ENCODE measurements at places on chromosomes 13 and 19.

- no peak for DNase-seq
These were observed 500 bp upstream of the JUNB start for GRCh38 chr19:12790628-12791344.

GRCh38 chr13:108155185-108156106 lies 59.9 kb downstream of the LIG4 start:
- DNase-seq = peak; percentile 74

DNA sequence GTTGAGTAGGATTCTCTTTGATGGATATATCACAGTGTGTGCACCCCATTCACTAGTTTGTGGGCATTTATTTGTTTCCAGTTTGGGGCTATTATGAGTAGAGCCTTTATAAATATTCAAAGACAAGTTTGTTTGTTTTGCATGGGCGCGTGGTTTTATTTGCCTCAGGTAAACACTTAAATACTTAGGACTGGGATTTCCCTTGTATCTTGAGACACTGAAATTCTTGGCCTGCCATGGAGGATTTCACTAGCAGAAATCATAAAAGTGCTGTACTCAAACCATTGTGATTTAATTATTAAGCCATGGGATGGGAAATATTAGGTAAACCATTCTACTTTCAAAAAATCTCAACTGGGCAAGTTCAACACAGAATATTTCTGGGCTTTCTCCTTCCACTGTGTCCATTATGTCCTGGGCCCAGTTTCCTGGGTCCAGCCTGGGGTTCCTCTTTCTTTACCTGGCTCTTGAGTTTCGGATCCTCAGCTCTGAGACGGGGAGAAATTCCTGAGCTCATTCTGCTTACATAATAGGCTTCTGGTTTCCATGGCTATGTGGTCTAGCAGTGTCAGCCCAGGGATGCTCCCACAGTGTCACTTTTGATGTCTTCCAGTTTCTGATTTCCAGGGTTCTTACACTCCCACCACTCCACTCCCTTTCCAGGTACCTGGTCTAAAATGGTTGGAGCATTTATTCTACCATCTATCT lies 14.4 kb downstream of the MYO16 start:
- no peak for DNase-seq

GRCh38 chr13:78160793-78161192 lies 242.2 kb upstream of the EDNRB start:
- DNase-seq = no peak

DNA sequence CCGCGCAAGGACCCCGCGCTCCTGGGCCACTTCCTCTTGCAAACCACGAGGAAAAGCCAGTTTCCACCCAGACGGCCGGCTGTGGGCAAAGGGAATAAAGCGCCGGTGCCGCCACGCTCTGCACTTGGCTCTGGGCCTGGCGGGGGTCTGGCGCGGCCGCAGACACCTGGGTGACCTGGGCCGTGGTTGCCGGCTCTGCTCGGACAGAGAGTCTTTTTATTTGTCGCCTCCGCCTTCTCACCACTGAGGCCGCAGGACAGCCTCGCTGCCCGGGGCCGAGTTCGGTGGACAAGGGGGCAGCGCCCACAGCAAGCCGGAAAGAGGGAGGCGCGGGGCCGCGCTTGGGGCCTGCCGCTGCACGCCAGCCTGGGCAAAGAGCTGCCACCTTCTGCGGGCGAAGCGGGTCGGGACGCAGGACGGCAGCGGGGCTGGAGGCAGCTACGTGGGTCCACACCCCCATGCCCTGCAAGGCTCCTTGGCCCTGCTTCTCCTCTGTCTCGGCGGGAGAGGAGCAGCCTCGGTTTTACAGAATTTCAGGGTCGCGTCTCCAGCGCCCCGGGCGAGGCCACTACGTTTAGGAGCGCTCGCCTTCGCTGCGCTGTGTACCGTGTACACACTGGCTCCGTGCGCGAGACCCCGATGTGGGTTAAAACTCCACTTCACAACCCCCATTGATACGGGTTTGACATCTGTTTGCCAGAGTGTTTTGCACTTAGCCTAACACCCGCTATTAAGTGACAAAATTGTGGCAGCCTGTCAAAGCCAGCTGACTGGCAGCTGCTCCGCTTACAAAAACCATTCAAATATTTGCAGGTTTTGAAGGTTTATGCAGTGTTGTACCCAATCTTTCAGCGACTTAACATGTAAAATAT lies 13.0 kb upstream of the SOX1 start:
- DNase-seq = no peak

All from activated naive CD4-positive, alpha-beta T cell treated with anti-CD3 and anti-CD28 coated beads for 36 hours (primary cell).